NCI-H82 (cell line): ENCODE measurements at places on chromosomes 13 and 19.

DNA sequence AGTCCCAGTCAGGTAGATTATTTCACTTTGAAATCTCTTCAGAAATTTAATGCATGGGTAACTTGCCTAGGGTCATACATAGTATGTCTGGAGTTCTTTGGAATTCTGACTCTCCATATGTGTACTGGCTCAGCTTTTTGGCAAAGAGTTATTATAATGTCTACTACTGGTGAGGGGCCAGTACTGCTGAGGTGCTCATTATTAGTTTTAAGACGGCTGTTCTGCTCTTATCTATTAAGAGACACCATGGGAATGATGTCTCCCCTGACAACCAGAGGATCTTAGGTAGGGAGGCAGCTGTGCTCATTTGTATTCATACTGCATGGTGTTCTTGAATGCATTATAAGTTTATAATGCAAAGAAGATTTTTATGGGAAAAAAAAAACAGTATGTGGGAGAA, 184.1 kb downstream of the RGCC start:
- DNase-seq, result no peak

GRCh38 chr13:78592584-78592983, 10.8 kb downstream of the POU4F1 start:
- DNase-seq, result peak; percentile 95

GRCh38 chr19:18424890-18425514, 5.8 kb downstream of the SSBP4 start:
- no peak for DNase-seq

DNA sequence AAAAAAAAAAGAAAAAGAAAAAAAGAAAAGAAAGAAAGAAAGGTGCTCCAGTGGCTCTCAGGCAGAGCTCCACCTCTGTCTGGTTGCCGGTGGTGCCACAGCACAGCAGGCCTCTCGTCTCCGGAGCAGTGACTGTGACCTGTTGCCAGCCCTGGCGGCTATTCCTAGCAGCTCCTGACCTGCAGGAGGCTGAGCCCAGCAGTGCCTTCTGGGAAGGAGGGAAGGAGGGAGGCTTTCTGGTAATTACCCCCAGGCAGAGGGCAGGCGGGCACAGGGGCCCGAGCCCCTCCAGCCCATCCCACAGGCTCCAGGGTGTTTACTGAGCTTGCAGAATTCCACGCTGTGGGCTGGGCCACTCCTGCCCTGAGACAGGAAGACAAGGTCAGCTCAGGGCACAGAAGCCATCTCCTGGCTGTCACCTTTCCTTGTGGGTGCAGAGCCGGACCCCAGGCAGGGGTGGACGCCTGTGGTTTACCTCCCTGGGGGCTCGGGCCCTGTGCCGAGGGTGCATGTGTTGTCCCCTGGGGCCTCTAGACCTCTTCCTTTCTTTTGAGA, 77.9 kb downstream of the GNG7 start:
- no peak for DNase-seq

DNA sequence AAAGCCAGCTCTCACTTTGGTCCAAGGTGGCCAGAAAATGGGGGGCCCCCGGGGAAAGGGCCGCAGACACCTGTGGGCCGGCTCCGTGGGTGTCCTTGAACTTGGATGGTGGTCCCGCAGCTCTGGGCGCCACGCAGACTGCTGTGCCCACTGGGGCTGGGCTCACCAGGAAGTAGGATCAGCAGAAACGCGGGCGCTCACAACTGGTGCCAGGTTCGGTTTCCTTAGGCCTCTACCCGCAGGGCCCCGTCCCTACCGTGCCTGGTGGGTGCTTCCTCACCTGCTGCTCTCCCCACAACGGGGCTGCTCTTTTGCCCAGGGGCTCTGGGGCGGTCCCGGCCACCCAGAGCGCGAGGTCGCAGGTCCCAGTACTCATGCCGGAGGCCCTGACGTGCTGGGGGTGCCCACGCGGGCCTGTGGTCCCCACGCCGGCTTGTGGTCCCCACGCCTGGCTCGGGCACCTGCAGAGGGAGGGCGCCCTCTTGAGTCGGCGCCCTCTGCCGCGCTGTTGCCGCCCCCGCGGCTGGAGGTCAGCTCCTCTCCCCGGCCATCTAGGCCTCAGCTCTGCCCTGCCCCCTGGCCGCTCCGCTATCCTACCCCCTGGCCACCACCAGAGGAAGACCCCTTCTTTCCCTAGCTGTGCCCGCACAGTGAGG, 1303.6 kb downstream of the UQCRFS1 start:
- DNase-seq, result no peak

GRCh38 chr19:56966225-56966696, 125.7 kb upstream of the PEG3 start:
- DNase-seq, result no peak

DNA sequence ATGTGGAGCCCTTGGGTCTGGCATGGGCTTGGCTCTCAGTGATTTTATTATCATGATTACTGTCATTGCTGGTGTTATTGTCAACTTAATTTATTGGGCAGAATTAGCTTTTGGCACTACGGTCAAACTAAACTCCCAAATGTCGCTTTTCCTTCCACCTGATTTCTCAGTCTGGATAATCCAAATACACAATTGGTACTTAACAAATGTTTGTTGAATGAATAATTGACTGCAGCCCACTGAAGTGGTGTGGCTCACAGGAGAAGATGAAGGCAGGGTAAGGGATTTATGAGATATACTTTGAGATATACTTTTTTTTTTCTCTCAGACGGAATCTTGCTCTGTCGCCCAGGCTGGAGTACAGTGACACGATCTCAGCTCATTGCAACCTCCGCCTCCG, 1.5 kb downstream of the COLGALT1 start:
- DNase-seq, result no peak

DNA sequence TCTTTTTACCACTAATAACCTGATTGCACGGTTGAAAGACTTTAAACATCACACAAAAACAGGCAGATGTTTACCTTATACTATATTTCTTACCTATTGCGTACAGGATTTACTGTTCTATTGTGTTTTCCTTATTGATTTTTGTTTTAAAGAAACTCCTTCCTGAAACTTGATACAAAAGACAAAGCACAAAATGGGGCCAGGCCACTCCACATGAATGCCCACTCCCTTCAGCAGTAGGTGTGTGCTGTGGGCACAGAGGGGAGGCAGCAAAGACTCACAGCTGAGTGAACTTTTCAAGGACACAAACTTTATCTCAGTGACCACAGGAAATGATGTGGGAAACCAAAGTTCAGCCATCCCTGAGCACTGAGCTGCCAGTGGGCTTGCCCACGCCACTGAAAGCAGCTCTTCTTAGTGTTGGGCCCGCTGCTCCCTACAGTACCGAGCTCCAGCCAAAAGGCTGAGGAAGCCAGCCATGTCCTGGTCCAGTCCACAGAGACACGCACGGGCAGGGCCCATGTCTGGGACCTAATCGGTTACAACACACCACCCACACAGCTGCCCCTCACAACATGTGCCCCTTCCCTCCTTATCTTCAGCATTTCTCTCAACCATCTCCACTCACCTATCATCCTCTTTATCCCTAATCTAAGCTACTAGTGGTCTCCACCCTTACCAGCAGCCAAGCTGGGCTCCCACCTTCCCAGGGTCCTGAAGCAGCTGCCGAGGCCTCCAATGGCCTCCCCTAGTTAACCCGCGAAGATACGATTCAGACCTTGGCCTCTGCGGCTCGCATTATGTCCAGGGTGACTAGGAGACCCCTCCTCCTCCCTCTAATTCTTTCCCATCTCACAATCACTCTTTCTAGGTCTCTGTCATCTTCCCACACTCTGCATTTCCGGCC, 39.5 kb downstream of the ATP7B start:
- no peak for DNase-seq

GRCh38 chr13:41751734-41752445, 209.0 kb downstream of the VWA8 start:
- no peak for DNase-seq

GRCh38 chr13:87355451-87355850, 315.7 kb upstream of the SLITRK5 start:
- no peak for DNase-seq

DNA sequence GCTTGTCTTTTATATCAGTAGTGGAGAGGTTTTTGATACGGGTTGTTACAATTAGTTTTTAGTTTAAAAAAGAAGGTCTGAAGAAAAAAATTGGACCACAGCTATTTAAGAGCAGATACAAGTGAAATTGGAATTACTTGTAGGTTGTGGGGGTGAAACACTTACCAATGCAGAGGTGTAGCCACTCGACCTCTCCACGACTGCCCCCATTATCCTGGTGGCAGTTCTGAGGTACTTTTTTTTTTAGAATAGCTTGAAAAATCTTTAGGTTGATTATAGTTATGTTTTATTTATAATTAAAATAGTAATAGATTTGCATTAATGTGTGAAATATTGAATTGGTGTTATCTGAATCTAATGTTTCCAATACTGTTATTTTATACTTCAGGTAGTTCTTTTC, 60.7 kb downstream of the PAN3 start:
- DNase-seq, result peak; percentile 5

DNA sequence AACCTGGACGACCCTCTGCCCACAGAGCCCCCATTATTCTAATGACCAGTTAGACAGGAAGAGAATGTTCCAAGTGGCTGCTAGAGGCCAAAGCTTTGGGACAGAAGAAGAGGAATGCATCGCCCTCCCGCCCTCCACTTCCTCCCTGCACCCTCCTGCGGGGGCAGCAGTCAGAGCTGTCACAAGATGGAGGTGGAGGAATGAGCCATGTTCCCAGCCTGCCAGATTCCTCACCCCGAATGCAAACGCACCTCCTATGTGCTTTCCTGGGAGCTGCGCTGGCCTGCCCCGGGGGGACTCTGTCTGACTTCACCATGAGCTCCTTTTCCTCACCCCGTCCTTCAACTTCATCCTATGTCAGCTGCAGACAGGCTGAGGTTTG, 1.7 kb downstream of the YJEFN3 start:
- no peak for DNase-seq

GRCh38 chr13:110294146-110294545, 12.8 kb downstream of the COL4A1 start:
- DNase-seq, result no peak

DNA sequence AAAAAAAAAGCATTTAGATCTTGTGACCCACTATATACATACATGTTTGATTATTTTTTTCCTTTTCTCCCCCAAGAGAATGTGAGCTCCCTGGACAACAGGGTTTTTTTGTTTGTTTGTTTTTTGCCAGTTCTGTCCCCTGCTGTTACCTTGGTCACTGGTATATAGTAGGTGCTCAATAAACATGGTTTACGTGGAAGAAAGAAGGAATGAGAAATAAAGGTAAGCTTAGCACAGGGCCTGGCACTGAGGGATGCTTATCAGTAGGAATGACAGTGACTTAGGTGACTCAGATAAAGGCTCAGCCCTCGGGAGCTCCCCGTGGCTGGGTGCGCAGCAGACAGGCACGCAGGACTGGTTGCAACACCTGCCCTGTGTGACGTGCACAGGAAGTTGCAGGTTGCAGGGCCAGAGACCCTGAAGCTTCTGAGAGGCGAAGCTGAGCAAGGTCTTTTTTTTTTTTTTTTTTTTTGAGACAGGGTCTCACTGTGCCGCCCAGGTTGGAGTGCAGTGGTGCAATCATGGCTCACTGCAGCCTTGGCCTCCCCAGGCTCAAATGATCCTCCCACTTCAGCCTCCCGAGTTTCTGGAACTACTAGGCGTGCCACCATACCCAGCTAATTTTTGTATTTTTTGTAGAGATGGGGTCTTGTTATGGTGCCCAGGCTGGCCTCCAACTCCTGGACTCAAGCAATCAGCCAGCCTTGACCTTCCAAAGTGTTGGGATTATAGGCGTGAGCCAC, 10.3 kb upstream of the PAK4 start:
- no peak for DNase-seq

GRCh38 chr19:5354403-5354802, 13.8 kb upstream of the PTPRS start:
- DNase-seq, result peak; percentile 44

- DNase-seq, result no peak
Measured at GRCh38 chr19:18389726-18390064, 3.7 kb downstream of the GDF15 start.

DNA sequence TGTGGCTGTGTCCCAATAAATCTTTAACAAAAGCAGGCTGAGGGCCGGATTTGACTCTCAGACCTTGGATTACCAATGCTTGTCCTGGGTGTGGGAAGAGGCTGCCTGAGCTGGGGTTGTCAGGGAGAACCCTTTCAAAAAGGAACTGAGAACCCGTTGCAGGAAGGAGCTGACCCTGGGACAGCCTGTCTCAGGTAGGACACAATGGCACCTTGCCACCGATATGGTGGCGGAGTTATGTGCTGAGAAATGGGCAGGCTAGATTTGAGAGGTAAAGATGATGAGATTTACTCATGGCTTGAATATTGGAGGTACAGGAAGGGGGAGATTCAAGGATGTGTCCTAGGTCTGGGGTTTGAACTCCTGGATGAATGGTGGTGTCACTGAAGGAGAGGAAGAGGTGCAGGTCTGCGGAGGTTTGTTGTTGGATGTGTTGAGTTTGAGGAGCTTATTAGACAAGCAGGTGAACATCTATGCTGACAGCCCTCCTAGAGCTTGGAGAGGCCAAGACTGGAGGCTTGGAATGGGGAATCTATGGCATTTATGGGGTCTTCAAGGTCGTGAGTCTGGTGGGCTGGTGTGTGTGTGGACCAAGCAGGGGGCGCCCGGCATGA, 7.2 kb downstream of the PLEKHF1 start:
- DNase-seq, result no peak

GRCh38 chr13:113465300-113465699, 12.0 kb upstream of the ADPRHL1 start:
- no peak for DNase-seq

- peak; percentile 89 for DNase-seq
Measured at GRCh38 chr13:52127783-52128702, 830 bp downstream of the NEK5 start.

- DNase-seq, result peak; percentile 66
Measured at GRCh38 chr19:45508861-45509691, 1.8 kb downstream of the VASP start.

GRCh38 chr13:35479038-35479492, 2.6 kb upstream of the MAB21L1 start:
- DNase-seq, result peak; percentile 94

- no peak for DNase-seq
Measured at GRCh38 chr13:23384111-23384510, 49.4 kb downstream of the SACS start.

- DNase-seq, result no peak
Measured at GRCh38 chr13:105569816-105570215, 965.6 kb downstream of the EFNB2 start.

DNA sequence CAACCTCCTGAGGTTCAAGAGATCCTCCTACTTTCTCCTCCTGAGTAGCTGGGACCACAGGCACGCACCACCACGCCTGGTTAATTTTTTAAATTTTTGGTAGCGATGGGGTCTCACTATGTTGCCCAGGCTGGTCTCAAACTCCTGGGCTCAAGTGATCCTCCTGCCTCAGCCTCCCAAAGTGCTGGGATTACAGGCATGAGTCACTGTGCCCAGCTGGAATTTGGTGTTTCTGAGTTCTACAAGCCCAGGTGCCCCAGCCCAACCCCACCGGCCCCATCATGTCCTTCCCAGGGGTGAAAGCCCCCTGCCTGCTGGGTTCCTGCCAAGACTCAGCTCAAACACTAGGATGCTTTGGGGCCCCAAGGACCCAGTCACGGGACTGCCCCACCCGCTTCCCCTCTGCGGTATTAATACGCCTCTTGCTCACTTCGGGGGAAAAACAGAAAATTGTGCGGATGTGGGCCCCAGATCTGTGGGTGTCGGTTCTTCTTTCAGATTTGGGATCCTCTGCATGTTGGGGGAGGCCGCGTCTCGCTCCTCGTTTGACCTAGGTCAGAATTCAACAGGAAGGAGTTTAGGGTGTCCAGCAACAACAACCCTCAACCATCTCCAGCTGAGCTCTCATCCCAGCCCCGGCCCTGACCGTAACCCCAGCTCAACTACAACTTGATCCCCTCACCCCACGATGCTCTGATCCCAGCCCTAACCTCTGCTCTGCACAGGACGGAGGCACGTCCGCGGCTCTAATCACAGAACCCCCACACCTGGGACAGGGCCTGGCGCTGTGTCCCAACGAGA, 3.7 kb upstream of the FCER2 start:
- no peak for DNase-seq
